ENCODE measurements at places on chromosomes 11 and 22.

DNA sequence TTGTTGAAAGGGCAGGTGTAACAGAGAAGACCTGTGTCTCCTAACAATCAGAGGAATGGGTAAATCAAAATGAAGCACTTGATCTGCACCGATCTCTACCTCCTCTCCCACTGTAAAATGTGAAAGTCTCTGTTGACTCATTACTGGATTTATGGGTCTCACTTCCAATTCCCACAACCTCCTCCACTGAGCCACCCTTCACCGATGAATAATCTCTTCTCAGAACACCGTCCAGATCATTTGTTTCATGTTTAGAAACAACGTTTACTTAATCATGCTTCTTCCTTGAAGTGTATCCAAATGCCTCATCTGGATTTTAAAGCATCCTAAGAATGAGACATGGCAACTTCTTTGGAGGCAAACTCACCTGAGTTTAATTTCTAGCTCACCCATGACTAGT is 643.6 kb downstream of the ETS1 start:
- DNase-seq, result no peak

- DNase-seq, result no peak
Observed at GRCh38 chr11:111456859-111457730, 55.1 kb downstream of the BTG4 start.

DNA sequence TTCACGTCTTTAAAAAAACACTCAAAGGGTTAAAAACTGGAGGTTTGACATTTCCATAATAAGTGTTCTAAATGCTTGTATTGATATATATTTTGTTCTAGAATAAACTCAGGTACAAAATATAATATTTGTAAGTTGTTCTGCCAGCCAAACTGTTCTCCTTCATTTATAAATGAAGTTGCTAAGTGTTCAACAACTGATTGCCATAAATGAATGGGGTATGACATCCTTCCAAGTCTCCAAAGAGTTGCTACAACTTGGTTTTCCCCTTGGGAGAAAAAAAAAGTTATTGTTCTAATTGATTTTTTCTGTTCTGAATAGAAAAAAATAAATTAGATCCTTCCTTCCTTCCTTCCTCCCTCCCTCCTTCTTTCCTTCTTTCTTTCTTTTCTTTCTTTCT is 65.4 kb upstream of the BLID start:
- DNase-seq, result no peak

- no peak for DNase-seq
Observed at GRCh38 chr22:31326877-31327276, 19.3 kb downstream of the PATZ1 start.

GRCh38 chr11:112780351-112781087 is 180.7 kb upstream of the NCAM1 start:
- no peak for DNase-seq

GRCh38 chr11:61310749-61311148 is 15.6 kb upstream of the VWCE start:
- no peak for DNase-seq

GRCh38 chr11:71222318-71223080 is 29.9 kb downstream of the SHANK2 start:
- DNase-seq, result no peak

GRCh38 chr22:28297504-28297903 is 378.4 kb upstream of the PITPNB start:
- peak; percentile 40 for DNase-seq

DNA sequence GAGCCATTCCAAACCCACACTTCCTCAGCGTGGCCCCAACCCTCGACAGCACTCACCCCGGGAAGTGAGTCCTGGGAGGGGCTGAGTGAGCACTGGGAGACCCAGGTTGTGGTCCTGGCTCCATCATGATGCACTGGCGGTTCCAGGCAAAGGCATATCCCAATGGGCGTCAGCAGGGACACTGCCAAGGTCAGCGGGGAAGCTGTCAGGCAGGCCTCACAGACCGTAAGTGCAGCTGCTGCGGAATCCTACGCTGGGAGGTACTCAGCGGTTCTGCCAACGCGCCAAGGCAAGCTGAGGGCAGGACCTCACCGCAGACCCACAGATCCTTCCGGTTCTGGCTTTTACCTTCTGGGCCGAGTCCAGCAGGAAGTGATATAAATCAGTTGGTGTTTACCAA is 1.4 kb upstream of the GAL3ST1 start:
- DNase-seq, result no peak

DNA sequence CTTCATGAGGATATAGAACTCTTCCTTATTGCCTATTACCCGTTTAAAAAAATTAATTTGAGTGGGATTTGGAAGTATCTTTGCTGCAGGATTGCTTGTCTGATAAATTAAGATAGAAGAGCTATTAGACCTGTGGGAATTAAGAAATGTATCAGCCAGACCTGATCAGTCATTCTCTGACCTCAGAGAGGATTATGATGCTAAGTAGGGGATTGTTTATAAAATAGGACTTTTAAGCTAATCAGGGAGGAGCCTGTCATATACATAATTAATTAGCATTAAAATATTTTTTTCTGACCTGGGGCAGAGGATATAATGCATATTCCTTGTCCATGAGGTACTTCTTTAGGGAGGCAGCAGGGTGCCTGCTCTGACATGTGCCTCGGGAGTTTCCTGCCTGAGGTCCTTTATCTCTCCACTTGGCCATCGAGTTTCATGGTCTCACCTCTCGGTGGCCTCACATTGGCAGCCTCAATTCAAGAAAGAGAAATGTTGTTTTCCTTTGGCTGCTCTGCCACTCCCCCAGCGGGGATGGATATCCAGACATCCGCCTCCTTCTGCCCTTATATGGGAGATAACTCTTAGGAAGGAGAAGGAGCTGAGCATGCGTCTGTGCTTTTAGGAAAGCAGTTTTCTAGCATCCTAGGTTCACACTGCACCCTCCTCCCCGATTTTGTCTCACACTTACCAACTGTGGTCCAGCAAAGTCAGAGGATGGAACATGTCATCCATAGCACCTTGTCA is 41.1 kb downstream of the DIXDC1 start:
- DNase-seq, result no peak

DNA sequence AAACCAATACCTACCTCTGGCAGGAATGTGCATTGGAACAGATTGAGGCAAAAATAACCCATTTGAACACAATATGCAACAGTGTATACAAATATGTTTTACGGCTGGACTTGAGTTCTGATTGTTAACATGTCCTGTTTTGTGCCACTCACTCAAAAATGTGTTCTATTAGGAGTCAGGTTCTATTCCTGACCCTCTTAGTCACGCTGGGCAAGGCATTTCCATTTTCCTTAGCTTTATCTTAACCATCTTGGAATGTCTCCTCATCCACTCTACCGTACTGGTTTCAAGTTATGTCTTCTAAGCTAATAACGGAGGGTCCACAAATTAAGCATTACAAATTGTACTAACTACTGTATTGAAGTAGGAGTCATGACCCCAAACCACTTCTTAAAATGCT is 78.6 kb downstream of the MAML2 start:
- no peak for DNase-seq

GRCh38 chr11:32316232-32316631 is 119.1 kb downstream of the WT1 start:
- DNase-seq, result no peak

GRCh38 chr11:7690648-7691047 is 15.6 kb downstream of the OVCH2 start:
- no peak for DNase-seq

GRCh38 chr11:35148163-35148837 is 9.3 kb downstream of the CD44 start:
- no peak for DNase-seq

- DNase-seq, result no peak
Observed at GRCh38 chr22:20586403-20586745, 79.0 kb downstream of the MED15 start.

GRCh38 chr11:60887556-60887955 is 18.8 kb downstream of the PRPF19 start:
- DNase-seq, result no peak
